GM10248 (cell line): ENCODE measurements at places on chromosomes 16 and 17.

- DNase-seq, result no peak
These were observed 17.7 kb upstream of the GJD3 start for GRCh38 chr17:40382251-40382650.

DNA sequence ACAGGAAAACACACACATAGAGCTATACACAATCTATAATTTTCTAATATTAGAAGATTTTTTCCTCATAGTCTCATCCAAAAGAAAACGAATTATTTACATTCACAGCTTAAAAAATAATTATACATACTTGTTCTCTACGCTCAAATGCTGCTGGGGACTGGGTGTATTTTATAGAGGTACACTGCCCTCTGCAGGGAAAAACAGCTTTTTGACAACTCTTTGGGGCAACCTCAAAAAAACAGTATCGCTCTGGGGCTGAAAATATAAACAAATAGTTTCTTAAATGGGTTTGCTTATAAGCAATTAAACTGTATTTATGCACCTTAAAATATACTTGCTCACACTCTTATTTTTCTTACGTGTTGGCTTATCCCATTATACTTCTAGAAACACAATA, 261.8 kb upstream of the PSMD7 start:
- peak; percentile 10 for DNase-seq

GRCh38 chr17:56359518-56359917, 206.2 kb downstream of the ANKFN1 start:
- DNase-seq, result no peak

GRCh38 chr16:46914556-46915201, 30.5 kb downstream of the GPT2 start:
- no peak for DNase-seq

GRCh38 chr16:72961115-72961832, 86.7 kb downstream of the ZFHX3 start:
- DNase-seq, result no peak

GRCh38 chr17:47942096-47942510, 732 bp downstream of the PNPO start:
- no peak for DNase-seq

DNA sequence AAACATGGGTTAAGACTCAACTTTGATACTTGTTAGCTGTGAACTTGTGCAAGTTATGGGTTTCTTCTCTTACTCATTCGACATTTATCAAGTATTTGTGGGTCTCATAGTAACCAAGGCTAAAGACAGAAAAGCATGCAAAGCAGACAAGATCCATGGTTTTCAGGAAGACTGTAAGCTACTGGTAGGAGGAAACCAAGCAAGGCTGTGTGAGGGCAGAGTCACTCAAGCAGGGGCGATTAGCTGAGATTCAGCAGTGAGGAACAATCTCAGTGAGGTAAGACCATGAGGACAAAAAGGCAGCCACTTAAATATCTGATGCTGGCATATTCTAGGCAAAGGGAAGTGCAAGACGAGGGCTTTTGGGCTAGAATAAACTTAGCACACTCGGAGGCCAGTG, 29.5 kb downstream of the MBTD1 start:
- DNase-seq, result no peak

- no peak for DNase-seq
These were observed 24.3 kb downstream of the SPECC1 start for GRCh38 chr17:20033415-20033814.

GRCh38 chr17:219696-220095, 38.2 kb upstream of the DOC2B start:
- no peak for DNase-seq

GRCh38 chr17:72097144-72097543, 23.7 kb upstream of the SOX9 start:
- no peak for DNase-seq

DNA sequence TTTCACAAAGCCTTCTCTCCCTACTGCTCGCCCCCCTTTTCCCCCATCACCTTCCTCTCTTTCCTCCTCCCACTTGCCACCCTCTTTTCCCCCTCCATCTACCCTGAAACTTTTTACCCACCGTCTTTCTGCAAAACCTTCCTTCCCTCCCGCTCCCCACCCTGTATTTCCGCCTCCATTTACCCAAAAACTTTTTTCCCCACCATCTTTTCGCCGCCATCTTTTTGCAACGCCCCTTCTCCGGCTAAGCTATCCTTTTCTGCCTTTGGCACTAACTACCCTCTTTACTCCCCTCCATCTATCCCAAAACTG, 205.2 kb upstream of the WSB1 start:
- no peak for DNase-seq

DNA sequence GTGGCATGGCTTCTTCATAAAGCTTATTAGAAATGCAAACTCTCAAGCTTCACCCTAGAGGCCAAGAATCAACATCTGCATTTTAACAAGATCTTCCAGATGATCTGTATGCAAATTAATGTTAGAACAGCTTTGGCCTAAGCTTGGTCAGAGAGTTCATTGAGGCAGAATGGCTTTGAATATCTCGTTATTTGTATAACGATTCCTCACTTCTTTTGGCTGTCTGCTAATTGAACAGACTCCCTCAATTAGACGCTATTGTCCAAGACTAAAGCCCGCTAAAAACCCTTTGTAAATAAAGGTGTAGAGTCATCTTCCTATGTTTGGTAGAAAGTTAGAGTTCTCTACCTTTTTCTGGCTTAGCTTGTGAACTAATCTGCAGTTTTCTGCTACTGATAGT, 1453.7 kb downstream of the CDH8 start:
- DNase-seq, result no peak

GRCh38 chr17:1179112-1179817, 516 bp downstream of the ABR start:
- DNase-seq, result no peak

DNA sequence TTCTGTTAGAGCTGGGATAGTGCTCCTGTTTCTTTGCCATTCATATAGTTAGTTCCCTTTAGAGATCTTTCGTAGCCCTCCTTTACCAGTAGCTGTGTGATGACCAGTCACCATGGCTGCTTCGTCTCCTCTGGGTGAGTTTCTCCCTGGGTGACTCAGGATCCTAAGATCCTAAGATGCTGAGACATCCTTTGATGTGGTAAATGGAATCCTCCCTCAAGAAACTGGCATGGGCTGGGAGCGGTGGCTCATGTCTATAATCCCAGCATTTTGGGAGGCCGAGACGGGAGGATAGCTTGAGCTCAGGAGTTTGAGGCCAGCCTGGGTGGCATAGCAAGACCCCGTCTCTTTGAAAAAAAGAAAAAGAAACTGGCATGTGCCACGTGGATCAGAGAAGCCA, 5.9 kb downstream of the PHAF1 start:
- DNase-seq, result no peak

- DNase-seq, result peak; percentile 87
These were observed 24.3 kb upstream of the ZNF750 start for GRCh38 chr17:82863941-82864712.

DNA sequence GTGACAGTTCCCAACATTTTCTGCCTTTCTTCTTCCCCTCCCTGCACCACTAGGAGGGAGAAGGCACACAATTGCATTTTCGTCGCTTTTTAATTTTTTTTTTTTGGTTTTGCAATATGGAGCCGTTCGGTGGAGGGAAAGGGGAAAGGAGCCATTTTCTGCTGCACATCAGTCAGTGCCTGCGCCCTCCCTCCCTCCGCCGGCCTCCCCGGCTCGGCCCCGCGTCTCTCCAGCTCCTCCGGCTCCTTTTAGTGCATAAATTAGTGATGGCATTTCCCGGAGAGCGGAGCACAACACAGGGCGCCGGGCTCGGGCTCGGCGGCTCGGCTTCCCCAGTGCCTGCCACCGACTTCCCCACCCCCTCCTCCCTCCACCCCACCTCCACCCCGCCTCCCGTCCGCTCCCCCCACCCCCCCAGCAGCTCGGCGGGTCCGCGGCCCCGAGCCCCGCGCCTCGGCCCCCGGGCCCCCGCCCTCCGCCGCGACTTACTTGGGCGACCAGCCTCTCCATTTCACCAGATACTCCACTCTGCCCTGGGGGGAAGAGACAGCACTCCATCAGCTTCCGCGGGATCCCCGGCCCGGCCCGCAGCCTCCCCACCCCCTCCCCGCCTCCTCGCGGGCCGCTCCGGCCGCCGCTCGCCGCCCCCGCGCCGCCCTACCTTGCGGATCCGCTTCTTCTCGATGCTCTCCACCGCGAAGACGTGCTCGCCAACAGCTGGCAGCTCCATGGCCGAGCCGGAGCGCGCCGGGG, 542 bp downstream of the CBX4 start:
- peak; percentile 53 for DNase-seq

DNA sequence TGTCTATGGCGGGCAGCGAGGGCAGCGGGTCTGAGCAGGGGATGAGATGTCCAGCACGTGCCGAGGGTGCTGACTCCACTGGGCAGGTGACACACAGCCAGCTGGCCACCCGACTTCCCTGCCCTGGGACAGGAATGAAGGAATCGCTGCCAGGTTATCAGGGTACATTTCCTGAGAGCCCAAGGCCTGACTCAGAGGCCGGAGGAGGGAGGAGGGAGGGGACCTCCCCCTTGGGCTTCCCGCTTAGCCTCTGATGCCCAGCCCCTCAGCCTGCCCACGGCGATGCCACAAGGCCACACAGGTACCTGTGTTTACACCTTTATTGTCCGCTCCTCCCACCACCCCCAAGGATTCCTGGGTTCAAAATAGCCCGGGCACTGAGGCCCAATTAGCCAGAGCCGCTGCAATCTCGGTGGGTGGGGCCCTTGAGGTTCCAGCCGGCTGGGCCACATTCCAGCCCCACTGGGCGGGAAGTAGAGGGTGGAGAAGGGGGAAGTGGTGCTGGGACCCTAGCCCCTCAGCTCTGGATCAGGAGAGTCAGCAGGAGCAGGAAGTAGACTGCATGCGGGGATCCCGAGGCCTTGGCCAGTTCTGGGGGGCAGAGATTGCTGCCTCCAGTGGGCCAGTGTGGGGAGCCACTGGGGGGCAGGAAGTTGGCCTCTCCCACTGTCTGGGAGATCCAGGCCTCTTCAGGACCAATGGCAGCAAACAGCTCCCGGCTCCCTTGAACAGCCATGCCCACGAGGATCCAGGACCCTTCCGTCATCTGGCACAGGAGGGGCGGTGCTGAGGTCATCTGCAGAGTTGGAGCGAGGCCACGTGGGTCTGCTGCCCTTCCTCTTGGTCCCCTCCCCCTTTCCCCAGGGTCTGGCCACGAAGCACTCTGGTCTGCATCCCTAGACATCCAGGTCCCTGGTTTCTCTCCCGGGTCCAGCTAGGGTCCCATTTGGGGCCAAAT, 3.4 kb upstream of the PRSS8 start:
- DNase-seq, result no peak

GRCh38 chr17:57377094-57377493, 120.8 kb downstream of the MSI2 start:
- DNase-seq, result no peak

DNA sequence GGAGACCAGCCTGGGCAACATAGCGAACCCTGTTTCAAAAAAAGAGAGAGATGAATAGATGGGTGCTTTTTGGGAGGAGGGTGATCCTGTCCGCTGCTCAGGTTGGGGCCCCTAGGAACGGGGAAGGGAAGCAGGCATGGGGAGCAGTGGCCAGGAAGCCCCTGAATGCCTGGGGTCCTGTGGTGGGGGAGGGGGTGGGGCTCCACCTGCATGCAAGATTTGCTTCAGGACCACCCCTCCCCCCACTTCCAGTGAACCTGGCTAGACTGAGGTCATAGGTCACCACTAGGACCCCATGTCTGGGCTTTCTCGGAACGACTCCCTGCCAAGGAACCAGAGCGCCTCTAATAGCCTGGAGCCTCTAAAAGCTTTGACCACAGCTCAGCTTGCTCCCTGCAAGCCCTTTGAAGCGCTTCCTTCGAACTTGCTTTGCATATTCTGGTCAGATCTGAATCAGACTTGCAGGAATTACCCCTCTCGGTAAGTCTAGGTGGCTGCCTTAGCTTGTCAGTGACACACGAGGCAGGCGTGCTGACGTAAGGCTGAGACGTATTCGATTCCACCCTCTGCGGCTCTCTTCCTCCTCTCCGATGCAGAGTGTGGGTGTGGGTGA, 3.7 kb downstream of the SOCS3 start:
- peak; percentile 91 for DNase-seq

DNA sequence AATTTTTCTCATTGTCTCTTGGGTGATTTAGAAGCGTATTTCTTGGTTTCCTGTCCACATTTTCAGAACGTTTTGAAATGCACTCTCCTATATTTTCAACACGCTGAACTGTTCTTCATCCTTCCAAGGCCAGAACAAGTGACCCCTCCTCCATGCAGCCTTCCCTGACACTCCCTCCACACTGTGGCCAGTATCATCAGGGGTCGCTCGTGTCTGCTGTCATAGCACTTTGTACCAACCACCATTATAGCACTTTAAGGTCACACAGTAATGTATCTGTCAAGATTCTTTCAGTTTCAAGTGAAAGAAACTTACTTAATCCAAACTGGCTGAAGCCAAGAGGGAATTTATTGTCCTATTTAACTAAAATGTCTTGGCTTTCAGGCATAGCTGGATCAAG, 17.5 kb upstream of the IL21R start:
- DNase-seq, result no peak
